Kidney capillary endothelial cell (primary cell): ENCODE measurements at places on chromosomes 6 and 20.

GRCh38 chr20:1396264-1396663 is 3.4 kb upstream of the FKBP1A start:
- DNase-seq = peak; percentile 93

DNA sequence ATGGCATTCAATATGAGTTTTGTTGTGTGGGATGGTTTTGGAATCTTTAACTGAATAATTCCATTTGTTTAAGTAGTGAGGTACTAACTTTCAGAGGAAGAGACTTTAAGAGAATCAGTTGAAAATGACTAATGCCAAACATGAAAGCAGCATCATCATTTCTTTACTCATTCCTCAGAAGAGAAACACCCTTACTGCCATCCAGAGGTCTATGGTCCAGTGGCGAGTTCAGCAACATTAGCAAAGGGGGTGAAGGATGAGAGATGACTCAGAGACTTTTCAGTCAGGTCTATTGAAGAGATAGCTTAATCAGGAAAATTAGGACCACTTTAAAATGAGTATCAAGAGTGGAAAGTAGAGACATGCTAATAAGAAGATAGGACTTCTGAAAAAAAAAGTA is 118.8 kb downstream of the COL19A1 start:
- no peak for DNase-seq

DNA sequence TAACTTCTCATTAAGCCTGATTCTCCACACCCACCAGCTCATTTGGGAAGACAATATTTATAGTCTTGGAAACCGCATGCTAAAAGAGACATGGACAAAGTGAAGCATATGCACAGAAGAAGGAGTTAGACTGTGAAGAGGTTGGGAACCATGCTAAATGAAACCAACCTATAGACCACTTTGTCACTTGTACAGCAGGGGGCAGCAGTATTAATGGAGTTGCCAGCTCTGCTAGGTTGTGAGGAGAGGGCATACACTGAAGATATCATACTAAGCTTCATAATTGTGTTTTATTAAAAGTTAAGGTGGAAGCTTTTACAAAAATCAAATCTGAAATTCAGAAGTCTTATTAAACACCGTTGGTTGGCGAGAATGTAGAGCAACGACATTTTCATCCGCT is 38.3 kb upstream of the HMGCLL1 start:
- no peak for DNase-seq

GRCh38 chr6:12271594-12271993 is 18.6 kb upstream of the EDN1 start:
- DNase-seq = no peak

- no peak for DNase-seq
These were observed 208.4 kb upstream of the DTNBP1 start for GRCh38 chr6:15871276-15871675.
